ENCODE measurements at places on chromosomes 1 and 21.

- DNase-seq: no peak
These were observed 4.8 kb upstream of the GPR37L1 start for GRCh38 chr1:202117898-202118371.

GRCh38 chr1:189970331-189971230 is 507.1 kb downstream of the BRINP3 start:
- DNase-seq: no peak

DNA sequence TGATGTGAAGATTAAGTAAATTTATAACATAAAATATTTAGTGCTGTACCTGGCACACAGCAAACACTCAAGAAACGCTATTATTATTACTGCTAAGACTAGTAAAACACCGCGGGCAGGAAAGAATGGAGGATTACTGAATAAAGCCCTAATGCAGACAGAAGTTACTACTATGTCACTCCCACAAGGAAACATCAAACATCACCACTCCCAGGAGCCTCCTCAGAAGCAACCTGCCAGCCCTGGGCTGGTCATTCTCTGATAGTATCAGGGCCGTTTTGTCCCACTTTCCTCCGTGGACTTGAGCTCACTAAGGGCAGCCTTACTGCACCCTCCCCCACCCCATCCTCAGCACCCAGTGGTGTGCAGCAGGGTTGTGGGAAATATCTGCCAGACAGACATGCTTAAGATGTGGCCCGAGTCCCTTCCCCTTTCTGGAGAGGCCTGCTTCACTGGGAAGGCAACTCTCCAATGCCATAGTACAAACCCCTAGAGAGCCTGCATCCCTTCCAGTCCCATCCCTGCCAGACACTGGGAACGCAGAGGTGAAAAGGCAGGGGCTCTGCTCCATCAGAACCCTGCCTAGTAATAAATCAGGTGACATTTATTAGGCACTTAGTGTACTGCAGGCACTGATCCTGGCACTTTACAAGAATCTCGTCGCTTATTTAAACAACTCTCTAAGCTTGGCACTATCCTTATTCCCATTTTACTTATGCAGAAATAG is 41.7 kb upstream of the ECE1 start:
- no peak for DNase-seq

DNA sequence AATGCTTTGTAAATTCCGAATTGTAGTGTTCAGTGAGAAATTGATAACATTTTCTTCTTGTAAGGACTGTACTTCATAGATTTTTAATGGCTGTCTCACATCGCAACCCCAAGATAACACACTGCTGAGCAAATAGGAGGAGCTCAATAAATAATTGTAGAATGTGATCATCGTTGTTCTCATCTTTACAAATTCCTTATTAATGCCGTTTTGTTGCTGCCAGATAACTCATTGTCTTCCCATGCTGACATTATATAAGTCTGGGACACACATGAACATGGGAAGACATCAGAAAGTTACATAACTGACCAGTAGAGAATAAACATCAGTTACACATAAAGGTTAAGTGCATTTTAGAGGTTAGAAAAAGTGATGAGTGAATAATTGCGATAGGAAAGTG is 46.4 kb upstream of the TSPAN2 start:
- DNase-seq: no peak

- no peak for DNase-seq
These were observed 172.7 kb downstream of the TRIM33 start for GRCh38 chr1:114338191-114338890.

DNA sequence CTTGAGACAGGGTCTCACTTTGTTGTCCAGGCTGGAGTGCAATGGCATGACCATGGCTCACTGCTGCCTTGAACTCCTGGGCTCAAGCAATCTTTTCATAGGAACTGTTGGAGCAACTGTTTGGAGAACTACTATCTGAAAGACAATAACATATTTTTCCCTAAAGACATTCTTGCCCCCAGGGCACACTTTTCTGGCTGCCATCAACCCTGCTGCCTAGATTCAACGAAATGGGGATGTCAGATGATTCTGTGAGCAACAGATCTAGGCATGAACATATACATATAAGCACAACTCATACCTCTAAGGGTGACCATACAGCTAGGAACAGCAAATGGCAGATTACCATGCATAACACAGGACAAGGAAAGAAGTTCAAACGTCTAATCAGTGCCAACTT is 27.4 kb downstream of the JAK1 start:
- no peak for DNase-seq

DNA sequence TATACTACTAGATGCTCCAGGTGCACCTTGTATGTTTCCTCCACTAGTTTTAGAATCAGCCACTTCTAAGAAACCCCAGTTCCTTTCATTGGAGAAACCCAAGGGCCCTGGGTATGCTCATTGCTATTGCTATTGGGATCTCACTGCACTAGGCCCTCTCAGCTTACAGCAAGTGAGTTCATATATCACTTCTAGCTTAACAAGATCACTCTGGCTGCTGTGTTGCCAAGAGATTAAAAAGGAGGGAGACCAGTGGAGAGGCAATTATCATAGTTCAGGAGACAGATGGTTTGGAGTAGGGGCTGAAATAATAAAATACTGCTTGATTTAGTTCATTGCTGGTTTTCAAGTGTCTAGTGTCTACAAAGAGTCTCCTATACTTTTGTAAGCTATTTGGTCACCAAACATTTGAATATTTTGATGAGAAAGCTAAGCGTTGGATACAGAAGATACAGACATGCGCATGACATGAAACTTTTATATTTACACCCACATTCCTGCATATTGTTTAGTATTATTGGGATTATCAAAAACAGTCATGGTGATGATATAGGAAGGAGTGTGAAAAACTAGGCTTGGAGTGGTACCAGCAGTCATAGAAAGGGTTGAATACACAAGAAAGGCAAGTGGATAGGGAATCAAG is 671.9 kb downstream of the ADGRL2 start:
- DNase-seq: peak; percentile 10

DNA sequence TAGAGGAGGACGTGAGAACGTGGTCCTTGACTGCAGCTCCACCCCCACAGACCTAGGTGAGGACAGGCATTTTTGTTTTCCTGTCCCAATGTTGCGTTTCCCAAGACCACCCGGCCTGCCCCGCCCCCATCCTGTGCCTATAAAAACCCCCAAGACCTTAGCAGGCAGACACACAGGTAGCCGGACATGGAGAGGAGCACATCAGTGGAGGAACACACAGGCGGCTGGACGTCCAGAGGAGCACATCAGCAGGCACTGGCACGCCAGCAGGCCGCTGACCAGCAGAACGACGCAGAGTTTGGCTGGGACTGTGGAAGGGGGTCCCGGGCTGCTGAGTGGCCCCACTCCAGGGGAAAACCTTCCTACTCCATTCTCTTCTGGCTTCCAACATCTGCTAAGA is 12.7 kb upstream of the HMGCL start:
- DNase-seq: no peak
